Right ventricle myocardium inferior (tissue), 1 donor: ENCODE measurements at places on chromosomes 7 and 10. TPM values are rescaled to one million over a fixed set of nuclear protein-coding genes. Genes with fewer than 3 reads are reported as not detected.

DNA sequence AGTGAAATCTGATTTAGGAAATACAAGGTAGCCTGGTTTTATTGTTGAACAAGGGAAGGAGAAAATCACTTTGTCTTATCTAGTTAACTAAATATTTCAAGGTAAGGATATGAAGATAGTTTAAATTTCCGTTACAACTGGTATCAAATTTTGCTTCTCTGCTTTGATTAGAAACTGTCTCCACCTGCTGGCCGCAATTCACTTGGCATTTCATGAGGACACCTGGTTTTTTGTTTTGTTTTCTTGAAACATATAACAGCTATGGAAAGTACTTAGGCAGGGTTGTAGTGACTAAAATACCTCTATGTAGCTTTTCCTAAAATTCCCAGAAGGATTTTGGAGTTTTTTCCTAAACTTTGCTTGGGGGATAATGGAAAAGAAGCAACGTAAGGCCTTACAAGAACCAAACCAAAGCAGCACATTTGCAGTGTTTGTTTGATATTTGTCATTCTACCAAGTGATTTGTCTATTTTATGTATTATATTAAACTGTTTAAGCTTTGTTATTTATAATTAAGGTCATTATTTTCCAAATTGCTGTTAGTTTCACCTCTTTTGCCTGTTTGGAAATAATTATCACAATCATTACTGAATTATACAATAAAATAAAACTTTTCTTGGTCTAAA, 73.6 kb downstream of the AHCYL2 start:
- DNase-seq, result no peak

Gene NXPH1
- total RNA-seq, result not detected

GRCh38 chr7:12647364-12648219, 39.8 kb upstream of the ARL4A start:
- no peak for DNase-seq

GRCh38 chr10:62154231-62154630, 114.4 kb downstream of the RTKN2 start:
- DNase-seq, result no peak

DNA sequence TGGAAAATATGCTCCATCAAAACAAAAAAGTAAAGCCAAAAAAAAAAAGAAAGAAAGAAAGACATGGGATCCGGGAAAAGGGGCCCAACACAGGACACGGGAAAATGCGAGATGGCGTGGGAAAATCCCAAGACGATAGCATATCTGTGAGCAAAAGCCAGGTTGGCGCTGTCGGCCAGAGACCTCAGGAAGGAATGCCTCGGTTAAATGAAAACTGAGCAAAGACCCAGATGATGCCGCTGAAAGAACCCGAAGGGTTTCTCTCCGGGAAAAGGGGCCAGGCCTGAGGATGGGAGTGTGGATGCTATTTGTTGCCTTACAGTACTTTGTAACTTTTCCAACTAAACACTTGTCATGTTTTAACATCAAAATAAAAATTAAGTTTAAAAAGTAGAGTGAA, 49.5 kb upstream of the PPP2R2D start:
- DNase-seq, result no peak

Gene NAT16
- total RNA-seq, result not detected

Gene HOXA4
- 0.14 TPM for total RNA-seq

Gene OR13A1
- total RNA-seq, result not detected

Gene PDE6C
- not detected for total RNA-seq

DNA sequence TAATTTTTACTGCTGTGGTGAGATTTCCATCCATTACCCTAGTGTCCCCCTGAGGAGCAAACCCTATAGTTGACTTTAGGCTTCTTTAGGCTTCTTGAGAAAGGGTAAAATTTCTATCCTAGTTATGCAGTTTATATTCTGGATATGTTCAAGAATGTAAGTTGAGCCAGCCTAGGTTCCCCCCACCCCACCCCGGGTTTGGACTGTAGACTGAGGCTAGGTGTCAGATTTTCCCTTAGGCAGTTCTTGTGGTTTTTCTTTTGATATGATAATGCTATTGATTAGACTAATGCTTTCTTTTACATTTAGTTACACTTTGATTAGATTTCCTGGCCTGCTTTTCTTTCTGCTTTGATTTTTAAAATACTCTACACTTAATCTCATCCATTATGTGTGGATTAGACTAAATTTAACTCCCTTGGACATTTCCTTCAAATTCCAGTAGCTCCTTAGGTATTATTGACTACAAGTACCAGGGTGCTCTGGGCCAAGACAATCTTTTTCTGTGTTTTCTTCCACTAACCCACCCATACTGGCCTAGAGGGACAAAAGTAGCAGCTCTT, 37.7 kb downstream of the NRF1 start:
- no peak for DNase-seq

Gene WNT8B
- total RNA-seq, result not detected
